GF-D8 (cell line): ENCODE measurements at places on chromosomes 12 and 14.

- no peak for DNase-seq
Observed at GRCh38 chr12:22034709-22035506, 11.1 kb upstream of the CMAS start.

DNA sequence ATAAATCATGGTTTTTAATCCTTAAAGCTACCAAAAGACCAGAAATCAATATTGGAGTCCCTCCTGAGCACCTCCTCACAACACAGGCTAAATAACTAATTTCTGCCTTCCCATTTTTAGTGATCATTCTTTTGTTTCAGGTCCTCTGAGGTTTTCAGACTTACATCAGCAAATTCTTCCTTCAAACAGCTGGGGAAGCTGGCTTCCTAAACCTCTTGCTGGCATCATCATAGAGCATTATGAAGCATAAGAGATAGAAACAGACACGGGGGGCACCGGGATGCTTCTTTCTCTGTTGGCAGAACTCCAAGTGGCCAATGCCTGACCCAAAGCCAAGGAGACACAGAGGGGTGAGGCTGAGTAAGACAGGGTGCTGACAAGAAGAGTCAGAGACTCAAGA is 47.9 kb upstream of the DBX2 start:
- no peak for DNase-seq

DNA sequence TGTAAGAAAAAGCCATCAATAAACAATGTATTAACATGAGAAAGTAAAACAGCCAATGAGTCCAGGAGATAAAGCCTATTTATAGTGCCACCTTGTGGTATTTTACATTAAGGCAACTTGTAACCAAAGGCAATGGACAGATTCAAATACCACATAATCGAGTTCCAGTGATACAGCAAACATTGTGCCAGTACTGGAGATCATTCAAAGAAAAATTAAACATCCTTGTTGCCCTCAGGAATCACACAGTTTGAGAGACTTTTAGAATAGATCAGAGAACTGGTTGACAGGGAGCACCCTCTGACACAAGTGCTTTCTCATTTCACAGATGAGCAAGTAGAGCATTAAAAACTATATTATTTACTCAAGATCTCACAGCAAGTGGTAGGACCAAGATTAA is 98.1 kb downstream of the DDHD1 start:
- no peak for DNase-seq

DNA sequence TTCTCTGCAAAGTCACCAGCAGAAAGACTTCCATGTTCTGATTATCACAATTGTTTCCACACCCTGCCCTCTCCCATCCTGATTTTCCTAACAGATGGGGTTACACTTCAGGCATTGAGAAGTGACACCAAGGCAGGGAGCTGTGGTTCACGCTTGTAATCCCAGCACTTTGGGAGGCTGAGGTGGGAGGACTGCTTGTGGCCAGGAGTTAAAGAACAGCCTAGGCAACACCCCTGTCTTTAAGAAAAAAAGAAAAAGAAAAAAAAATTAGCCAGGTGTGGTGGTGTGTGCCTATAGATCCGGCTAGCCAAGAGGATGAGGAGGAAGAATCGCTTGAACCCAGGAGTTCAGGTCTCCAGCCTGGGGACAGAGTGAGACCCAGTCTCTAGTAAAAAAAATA is 5.2 kb downstream of the PPP1CC start:
- DNase-seq, result no peak

DNA sequence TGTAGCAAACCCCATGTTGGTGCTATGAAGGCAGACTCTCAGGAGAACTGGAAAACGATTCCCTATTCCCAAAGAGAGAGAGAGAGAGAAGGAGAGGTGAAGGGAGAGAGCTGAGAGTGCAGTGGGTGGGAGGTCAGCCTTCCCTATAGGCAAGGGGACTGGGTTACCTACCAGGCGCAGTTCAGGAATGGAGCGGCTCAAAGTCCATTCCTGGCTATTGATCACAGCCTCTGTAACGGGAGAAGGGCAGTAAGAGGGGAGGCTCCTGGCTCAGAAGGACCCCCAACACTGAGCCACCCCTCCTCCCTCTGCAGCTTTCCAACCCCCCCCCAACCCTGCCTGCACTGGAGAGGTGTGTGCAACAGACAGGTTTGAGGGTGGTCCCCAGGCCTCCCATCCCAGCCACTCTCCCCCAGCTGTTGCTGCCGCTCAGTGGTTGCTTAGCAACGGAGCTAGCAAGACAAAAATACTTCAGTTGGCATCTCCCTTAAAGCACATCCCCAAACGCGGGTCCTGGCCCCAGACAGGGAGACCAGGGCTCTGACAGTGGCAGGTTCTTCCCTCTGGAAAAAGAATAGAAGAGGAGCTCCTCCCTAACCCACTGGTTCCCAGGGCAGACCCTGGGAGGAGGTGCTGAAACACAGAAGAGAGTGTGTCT is 3.2 kb downstream of the AGAP2 start:
- DNase-seq, result no peak

- no peak for DNase-seq
Observed at GRCh38 chr12:104448451-104448850, 8.3 kb upstream of the CHST11 start.
